Activated CD4-positive, alpha-beta T cell treated with anti-CD3 and anti-CD28 coated beads for 24 hours (primary cell): ENCODE measurements at places on chromosomes 1 and 21.

DNA sequence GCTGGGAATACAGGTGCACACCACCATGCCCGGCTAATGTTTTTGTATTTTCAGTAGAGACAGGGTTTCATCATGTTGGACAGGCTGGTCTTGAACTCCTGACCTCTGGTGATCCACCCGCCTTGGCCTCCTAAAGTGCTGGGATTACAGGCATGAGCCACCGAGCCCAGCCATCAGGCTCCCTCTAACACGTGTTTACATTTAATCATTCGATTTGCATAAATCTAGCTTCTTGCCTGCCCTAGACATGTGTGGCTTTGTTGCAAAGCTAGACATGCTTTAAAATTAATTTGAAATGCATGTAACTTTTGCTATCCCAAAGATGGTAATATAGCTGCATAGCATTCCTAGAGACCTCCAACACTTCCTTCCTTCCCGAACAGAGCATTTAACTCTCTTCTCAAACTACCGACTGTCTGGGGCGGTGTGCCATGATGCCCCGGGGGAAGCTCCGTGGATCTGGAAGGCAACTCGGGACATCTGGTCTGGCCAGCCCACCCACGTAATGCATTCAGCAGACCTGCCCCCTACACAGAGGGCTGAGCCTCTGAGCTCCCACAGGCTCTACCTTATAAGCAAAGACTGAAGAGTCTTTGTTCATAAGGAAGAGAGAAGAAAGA, 34.6 kb upstream of the NID1 start:
- no peak for DNase-seq

DNA sequence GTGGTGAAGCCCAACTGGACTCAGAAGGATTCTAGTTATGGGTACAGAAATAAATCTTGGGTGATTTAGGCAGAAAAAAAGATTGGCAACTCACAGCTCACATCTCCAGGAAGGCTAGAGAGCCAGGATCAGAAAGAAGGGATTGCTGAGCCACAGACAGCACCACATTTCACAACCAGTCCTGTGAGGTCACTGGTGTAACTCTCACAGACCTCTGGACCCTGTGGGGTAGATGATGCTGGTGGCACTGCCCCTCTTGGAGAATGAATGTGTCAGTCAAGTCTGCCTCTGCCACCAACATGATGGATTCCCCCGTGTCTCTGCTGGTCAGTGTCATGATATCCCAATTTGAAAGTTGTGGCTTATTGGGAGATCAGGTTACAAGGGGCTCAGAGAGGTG, 70.9 kb upstream of the HMCN1 start:
- DNase-seq = no peak

DNA sequence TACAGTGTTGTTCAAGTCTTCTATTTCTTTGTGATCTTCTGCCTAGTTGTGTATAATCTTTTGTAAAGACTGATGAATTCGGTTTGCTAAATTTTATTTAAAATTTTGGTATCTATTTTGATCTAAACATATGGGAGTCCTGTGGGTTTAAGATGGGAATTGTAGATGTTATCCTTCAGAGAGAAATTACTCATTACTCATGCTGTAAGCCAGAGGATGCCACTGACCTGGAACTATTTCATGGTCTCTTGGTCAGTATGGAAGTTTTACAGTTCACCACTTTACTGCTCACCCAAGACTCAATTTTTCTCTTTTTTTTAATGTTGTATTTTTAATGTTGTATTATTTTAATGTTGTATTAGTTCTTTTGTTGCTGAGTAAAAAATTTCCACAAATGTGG, 138.6 kb upstream of the B3GALT2 start:
- DNase-seq = no peak

DNA sequence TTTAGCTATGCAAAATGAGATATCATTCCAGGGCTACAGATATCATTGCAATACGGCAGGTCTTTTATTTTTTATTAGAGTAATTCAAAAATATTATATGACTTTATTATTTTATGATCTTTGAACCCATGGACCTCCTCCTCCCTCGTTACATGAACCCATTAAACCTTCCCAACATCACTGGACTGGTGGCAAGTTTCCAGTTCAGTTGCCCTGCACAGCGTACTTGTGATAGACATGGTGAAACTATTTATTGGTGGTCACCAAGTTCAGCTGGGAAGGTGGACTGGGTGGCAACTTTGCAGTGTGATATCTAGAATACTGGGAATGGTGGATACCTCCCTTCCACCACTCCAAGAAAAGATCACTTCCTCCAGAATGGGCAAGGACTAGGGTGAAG, 52.5 kb downstream of the SLC30A10 start:
- no peak for DNase-seq

GRCh38 chr1:192929597-192929996, 120.8 kb downstream of the RGS2 start:
- DNase-seq = no peak

DNA sequence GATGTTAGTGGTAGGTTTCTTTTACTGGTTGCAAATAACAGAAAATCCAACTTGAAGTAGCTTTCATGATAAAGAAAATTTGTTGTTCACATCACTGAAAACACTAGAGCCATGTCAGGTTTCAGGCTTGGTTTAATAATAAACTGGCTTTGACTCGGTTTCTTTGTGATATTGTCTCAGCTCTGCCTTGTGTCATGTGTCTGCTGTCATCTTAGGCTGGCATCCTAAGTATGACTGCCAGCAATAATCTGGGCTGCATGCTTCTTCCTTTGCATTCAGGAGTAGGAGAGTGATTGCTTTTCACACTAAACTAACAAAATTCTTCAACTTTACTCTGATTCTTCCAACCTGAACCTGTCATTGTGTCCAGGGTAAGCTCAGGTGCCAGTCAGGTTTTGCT, 474.0 kb upstream of the B3GALT2 start:
- no peak for DNase-seq

GRCh38 chr1:12775443-12775842, 1.9 kb downstream of the PRAMEF12 start:
- no peak for DNase-seq
